ENCODE measurements at places on chromosomes 1 and 21.

DNA sequence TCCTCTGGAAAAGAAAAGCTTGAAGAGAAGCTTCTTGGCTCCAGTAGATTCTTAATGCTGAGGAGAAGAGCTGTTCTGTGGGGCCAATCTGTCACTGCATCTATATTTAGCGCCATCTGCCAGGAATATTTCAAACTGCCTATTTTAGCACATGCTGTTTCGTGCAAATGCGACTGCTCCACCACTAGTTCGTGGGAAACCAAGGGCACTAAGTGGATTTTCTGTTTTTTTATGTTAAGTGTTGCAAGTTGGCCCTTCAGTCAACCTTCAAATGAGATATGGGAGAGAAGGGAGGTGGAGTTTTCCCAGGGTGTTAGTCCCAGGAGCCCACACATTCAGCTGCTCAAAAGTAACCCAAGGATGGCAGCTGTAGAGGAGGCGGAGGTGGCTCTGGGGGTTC lies 91.9 kb downstream of the TSEN15 start:
- no peak for DNase-seq

GRCh38 chr1:116940814-116941599 lies 31.3 kb downstream of the PTGFRN start:
- DNase-seq: no peak

DNA sequence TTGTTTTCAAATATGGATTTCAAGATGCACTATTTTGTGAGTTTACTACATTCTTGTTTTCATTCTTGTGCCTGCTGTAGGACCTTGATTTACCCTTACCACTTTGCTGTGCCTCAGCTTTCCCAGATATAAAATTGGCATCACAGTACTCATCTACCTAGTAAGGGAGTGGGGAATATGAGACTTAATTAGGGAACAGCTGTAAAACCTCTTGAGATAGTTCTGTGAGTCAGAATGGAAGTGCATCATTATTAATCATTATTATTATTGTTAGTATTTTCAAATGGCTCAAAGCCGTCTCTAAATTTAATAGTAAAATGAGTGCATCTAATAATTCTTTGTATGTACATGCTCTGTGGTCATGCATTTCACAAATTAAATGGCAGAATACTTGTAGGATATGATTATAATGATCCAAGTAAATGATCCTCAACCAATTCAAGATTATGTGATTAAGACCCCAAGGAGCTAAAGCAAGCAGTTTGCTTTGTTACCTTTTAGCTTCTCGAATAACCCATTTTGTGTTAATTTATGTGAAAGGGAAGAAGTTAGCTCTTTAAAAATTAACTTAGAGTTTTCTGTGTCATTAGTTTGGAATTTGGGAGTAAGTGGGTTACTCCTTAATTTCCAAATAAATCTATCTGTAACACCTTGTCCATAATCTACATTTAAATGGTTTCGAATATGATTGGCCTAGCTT lies 155.4 kb downstream of the NFIA start:
- no peak for DNase-seq

GRCh38 chr1:16199700-16200099 lies 12.8 kb downstream of the ARHGEF19 start:
- no peak for DNase-seq

GRCh38 chr1:203278082-203278884 lies 27.0 kb upstream of the BTG2 start:
- DNase-seq: peak; percentile 48

GRCh38 chr1:89198491-89199072 lies at the start of gene GBP4:
GBP4 (minus strand) TSS chr1:89198942; CDS start chr1:89198834, 108 bp downstream.
- DNase-seq: peak; percentile 70

- no peak for DNase-seq
These were observed 16.9 kb upstream of the PWP2 start for GRCh38 chr21:44090325-44090724.

Data from MM.1S (cell line).